Fibroblast of villous mesenchyme (primary cell): ENCODE measurements at places on chromosomes 3 and 15. TPM values are rescaled to one million over a fixed set of nuclear protein-coding genes. Genes with fewer than 3 reads are reported as not detected.

The CCR4 gene
- not detected in 2 replicates for total RNA-seq

The WDR72 gene
- total RNA-seq = not detected in 2 replicates

The CADM2 gene
- under 0.01 and 0.32 TPM in 2 replicates for total RNA-seq

The SOX2 gene
- total RNA-seq = not detected in 2 replicates

The ROBO2 gene
- 3.0 and 6.1 TPM in 2 replicates for total RNA-seq

The ARGFX gene
- not detected in 2 replicates for total RNA-seq

The IMPG2 gene
- 0.32 and 0.43 TPM in 2 replicates for total RNA-seq

The CNOT10 gene
- 28.7 and 31.1 TPM in 2 replicates for total RNA-seq

The ACKR4 gene
- total RNA-seq = 2.9 and 9.5 TPM in 2 replicates

The NEO1 gene
- total RNA-seq = 38.3 and 60.5 TPM in 2 replicates
